Stimulated activated CD4-positive, alpha-beta T cell treated with anti-CD3 and anti-CD28 coated beads, Interleukin-12 subunit alpha, Interleukin-12 subunit beta, amount 100 ng/mL, for 48 hours (primary cell): ENCODE measurements at places on chromosomes 3 and 15.

DNA sequence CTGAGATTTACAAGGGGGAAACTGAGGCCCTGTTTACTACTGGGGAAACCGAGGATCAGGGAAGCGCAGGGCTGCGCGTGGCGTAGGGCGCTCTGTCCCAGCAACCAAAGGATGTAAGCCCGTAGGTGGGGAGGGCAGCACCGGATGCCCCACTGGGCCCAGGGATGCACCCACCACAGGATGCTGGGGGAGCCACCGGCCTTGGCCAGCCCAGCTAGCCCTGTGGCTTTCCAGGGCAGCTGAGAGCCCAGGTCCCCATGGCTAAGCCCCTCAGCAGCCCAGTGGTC, 33.4 kb downstream of the RPN1 start:
- DNase-seq, result no peak

DNA sequence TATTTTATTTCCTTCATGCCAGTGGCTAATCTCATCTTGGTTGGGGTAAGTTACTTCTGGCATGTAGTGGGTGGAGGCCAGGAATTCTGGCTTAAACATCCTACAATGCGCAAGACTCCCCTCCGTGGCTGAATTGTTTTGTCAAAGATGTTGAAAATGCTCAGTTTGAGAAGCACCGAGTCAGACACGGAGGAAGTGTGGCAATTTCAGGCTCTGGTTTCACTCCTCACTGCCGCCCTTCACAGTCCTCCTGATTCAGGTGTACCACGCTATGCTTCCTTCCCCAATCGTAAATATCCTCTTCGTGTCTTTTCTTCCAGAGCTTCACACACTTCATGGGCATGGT, 150.7 kb downstream of the OPA1 start:
- no peak for DNase-seq

DNA sequence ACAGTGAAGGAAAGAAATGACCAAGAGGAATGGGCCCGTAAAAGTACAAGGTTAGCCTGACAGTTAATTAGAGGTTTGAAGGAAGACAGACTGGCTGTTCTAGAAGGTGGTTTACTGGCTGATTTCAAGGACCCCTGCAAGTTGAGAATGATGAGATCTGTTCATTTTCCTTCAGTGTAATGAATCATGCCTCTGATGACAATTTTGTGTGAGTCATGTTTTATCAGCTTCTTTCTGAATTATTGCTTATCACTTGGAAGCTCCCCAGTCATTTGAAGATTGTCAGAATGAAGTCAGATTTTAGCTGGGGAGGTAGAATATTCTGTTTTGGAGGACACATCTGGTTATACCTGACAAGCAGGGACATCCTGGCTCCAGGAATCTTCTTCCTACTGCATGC, 50.6 kb downstream of the DRD3 start:
- no peak for DNase-seq

- DNase-seq, result no peak
These were observed 875 bp upstream of the NT5DC2 start for GRCh38 chr3:52534281-52535183.

- no peak for DNase-seq
These were observed 821.6 kb downstream of the SQOR start for GRCh38 chr15:46456456-46456855.

DNA sequence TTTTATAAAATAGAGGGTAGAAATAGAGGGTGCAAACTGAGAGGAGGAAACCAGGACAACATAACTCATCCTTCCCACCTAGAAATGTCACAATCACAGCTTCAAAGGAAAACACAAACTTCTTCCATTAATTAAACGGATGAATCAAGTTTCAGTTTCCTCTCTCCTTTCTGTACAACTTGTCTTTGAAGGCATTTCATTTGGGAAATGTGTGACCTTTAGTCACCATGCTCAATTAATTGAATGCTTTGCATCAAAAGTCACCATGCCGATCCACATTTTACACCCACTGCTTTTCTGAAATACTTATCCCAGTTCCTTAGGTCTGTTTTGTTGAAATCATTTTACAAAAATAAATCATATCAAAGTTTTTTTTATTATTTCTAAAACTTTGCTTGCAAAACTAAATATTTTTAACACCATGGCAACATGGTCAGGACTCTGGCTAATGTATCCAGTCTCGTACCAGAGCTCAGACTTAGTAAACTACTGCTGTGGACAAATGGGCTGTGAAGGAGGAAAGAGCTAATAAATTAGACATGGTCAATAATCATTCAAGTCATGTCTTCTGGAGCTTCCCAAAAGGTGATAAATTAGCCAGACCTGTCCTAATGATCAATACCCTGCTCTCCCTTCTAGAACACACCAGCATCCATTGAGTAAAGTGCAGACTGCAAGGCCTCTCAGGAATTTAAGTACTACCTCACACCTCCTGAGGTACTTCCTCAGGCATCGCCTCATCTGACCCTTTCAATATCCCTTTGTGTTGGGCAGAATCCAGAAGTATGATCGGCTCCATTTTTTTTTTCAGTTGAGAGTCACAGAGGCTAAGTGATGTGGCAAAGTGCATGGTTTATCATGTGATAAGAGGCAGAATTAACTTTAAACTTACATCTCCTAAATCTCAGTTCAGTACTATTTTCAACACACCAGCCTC, 161.3 kb downstream of the GREM1 start:
- no peak for DNase-seq

GRCh38 chr15:71807125-71807629, 3.2 kb upstream of the NR2E3 start:
- no peak for DNase-seq

DNA sequence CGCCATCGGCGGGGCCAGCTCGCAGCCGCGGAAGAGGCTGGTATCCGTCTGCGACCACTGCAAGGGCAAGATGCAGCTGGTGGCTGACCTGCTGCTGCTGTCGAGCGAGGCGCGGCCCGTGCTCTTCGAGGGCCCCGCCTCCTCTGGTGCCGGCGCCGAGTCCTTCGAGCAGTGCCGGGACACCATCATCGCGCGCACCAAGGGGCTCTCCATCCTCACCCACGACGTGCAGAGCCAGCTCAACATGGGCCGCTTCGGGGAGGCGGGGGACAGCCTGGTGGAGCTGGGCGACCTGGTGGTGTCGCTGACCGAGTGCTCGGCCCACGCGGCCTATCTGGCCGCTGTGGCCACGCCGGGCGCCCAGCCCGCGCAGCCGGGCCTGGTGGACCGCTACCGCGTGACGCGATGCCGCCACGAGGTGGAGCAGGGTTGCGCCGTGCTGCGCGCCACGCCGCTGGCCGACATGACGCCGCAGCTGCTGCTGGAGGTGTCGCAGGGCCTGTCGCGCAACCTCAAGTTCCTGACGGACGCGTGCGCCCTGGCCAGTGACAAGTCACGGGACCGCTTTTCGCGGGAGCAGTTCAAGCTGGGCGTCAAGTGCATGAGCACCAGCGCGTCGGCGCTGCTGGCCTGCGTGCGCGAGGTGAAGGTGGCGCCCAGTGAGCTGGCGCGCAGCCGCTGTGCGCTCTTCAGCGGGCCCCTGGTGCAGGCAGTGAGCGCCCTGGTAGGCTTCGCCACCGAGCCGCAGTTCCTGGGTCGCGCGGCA, 1.8 kb downstream of the TLNRD1 start:
- DNase-seq, result no peak

DNA sequence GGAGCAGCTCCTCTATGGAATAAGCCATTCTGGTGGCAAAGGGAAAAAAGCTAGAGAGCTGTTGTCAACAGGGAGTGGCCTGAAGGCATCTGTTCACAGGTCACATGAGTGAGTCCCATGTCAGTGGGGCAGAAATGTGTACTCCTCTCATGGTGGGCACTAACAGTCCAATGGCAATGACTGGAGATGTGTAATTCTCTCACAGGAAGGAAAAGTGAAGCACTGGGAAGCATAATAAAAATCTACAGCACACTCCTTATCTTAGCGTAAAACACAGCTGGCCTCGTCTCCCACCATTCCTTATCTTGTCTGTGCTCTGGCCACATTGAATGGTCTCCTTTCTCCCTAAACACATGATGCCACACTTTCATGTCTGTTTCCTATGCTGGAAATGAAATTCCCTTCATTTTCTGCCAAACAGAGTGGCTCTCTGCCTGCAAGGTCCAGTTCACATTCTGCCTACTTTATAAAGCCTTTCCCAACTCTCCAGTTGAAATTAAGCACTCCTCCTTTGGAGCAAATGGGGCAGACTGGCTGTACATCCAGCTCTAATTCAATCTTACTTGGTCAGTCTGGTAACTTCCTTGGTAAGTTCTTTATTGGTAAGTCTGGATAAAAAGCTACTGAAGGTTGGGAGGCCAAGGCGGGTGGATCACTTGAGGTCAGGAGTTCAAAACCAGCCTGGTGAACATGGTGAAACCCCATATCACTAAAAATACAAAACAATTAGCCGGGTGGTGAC, 139.8 kb downstream of the RPL22L1 start:
- no peak for DNase-seq

- no peak for DNase-seq
These were observed 19.7 kb downstream of the ANKRD63 start for GRCh38 chr15:40263024-40263754.

DNA sequence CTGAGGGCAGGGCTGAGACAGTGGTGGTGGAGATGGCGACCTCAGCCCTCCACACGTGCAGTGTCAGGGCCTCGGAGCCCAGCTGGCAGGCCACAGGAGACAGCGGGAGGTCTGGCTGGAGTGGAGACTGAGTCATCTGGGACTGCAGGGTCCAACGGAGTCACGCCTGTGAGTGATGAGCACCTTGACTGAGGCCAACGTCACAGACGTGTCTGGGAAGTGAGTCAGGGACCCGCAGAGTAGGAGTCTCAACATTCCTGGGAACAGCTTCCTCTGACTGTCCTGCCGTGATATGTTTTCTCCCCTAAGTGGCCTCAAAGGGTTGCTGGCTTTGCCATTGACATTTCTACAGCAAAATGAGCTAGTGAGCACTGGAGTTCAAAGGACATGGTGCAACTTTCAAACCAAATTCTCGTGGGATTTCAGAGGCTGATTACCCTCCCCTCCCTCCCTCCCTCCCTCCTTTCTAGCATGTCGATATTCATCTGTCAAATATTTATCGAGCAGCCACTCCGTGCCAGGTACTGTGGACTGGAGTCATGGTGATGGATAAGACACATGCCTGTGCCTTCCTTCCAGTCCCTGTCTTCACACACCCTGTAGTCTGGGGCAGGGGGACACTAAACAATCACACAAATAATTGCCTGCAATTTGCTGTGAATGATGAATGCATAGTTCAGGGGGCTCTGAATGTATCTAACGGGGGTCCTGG, 53.3 kb upstream of the AMOTL2 start:
- no peak for DNase-seq

DNA sequence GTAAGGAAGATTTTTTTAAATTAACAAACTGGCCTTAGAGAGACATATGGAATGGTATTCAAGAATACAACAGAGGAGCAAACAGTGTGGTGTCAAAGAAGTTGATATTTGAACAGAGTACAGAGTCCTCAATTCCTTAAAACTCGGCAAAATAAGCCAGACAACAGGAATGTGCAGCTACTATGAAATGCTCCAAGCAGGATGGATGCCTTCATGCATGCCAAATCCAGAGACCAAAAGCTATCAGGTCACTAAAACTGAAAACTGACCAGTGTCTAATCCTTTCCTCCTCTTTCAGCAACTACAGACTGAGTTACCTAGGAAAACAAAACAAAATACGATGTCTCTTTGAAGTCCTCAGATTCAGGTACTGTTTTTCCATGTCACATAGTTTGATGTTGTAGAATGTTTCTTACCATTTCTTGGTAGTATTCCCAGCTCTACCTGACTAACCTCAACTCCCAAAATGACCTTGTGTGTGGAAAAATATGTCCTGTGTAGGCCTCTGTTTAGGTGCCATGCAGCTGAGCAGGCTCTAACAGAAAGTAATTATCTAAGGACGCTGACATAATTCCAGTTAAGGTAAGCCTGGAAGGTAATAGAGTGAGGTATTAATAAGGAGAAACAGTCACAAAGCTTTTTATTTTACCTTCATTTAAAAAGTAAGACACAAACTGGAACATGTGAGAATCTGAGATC, 46.9 kb downstream of the TBL1XR1 start:
- DNase-seq, result no peak

DNA sequence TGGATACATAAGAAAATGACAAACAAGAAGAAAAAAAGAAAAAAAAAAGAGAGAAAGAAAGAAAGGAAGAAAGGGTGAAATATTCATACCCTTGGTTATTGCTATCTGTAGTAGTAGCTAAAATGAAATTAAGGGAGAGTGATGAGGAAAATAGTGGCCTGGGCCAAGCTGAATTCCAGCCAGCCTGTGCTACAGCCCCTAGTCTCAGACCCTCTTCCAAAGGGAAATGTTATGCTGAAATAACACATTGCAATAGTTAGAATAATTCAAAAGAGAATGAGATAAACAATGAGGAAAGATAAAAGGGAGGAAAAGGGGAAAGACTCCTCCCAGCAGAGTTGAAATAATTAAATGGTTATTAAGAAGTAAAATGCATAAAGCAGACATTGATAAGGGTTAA, 268.4 kb upstream of the ROBO1 start:
- no peak for DNase-seq
